ENCODE measurements at places on chromosomes 5 and 9.

DNA sequence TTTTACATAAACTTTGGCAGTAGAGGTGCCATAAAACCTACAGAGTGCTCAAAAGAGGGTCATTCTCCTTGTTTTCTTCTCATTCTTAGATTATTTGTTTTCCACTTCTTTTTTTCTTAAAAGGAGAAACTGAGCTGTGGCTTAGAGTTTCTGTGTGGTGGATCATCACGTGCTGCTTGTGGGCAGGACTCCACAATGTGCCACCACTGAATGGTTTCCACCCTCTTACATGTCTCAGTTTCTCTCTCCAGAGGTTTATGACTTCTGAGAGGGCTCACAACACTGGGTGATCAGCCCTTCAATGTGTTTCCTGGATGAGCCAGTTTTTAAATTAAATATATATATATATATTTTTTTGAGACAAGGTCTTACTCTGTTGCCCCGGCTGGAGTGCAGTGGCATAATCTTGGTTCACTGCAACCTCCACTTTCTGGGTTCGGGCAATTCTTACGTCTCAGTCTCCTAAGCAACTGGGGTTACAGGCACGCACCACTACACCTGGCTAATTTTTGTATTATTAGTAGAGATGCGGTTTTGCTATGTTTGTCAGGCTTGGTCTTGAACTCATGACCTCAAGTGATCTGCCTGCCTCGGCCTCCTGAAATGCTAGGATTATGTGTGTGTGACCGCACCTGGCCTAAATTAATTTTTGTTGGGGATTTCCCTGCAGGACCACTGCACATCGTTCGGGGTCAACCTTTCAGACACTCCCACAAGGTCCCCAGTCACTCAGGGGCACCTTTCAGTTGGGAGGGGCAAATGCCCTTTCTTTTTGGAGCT lies 3.1 kb upstream of the UNC13B start:
- no peak overlapping the region for H3K4me3 ChIP-seq
- peaks cover 4% of the 10 kb centered on the region for H3K4me1 ChIP-seq
- H3K36me3 ChIP-seq: no peaks in the 10 kb centered on the region
- DNase-seq: no peak
- no peaks in the 10 kb centered on the region for H3K27me3 ChIP-seq

DNA sequence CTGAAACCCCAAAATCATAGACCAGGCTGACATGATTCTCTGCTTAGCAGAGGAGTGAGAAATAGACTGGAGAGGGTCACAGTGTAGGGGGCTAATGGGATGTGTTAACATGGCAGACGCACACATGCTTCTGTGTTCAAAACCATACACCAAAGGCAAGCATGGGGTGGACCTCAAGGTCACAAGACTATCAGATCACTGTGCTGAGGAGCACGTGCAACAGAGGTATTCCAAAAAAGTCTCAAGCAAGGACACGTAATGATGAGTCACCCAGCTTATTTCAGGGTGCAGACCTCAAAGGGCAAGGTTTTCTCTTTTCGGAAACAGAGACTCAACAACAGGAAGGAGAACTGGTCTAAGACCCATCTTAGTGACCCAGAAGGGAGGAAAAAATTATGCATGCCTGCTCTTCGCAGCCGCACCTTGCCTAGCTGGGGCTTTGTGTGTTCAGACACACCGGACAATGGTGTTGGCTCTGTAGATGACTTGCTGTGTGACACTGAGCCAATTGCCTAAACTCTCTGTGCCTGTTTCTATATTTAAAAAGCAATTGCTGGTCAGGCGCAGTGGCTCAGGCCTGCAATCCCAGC lies 20.3 kb downstream of the WHRN start:
- no peaks in the 10 kb centered on the region for H3K36me3 ChIP-seq
- no peak for DNase-seq
- H3K4me1 ChIP-seq: no peaks in the 10 kb centered on the region

- H3K27ac ChIP-seq: no peak overlapping the region
- H3K4me3 ChIP-seq: no peak overlapping the region
- no peaks in the 10 kb centered on the region for H3K4me1 ChIP-seq
- no peaks in the 10 kb centered on the region for H3K27me3 ChIP-seq
These were observed 74.0 kb upstream of the PRLR start for GRCh38 chr5:35304291-35304690.

- no peaks in the 10 kb centered on the region for H3K4me1 ChIP-seq
- DNase-seq: no peak
- no peak overlapping the region for H3K27ac ChIP-seq
These were observed 41.7 kb downstream of the B4GALT1 start for GRCh38 chr9:33125461-33125860.

GRCh38 chr9:113687680-113688371 lies 188.3 kb upstream of the ZNF618 start:
- H3K27ac ChIP-seq: no peak overlapping the region
- H3K36me3 ChIP-seq: no peaks in the 10 kb centered on the region
- no peak overlapping the region for H3K4me3 ChIP-seq
- peaks cover 3% of the 10 kb centered on the region for H3K27me3 ChIP-seq
- no peak for DNase-seq

- no peaks in the 10 kb centered on the region for H3K36me3 ChIP-seq
- no peak overlapping the region for H3K4me3 ChIP-seq
- no peaks in the 10 kb centered on the region for H3K27me3 ChIP-seq
- H3K4me1 ChIP-seq: no peaks in the 10 kb centered on the region
- no peak overlapping the region for H3K27ac ChIP-seq
These were observed 100.4 kb upstream of the DAP start for GRCh38 chr5:10861423-10861790.

DNA sequence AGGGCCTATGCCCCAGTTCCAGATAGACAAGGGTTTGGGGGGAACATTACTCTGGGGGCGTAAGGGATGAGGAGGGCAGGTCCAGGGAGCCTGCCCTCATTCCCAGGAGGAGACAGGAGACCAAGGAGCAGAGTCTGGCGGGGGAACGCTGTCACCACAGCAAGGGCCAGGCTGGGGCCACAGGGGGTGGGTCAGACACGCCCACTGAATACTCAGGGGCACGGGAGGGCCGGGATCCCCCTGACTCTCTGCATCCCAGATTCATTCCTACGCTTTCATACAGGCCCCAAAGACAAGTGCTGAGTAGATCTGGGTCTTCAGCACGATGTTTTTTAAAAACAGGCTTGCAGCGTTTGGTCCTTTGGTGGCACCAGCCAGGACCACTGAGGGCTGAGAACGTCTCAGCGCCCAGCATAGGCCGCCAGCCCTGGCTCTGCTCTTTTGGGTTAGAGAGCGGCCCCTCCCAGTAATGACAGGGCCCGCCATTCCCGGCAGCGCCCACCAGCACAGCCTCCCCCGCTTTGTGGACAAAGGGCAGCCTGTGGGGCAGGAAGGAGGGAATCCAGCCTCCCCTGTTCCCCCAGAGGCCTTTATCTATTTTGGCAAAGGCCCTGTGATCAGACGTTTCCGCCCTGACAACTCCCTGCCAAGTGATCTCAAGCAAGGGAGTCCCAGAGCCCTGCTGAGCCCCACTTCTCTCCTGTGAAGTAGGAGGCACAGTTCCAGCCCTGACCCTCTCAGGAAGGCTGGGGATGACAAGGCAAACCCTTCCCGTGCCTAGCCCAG lies 24.9 kb downstream of the NEK6 start:
- no peak overlapping the region for H3K4me3 ChIP-seq
- H3K27me3 ChIP-seq: no peaks in the 10 kb centered on the region
- no peak for DNase-seq
- H3K27ac ChIP-seq: no peak overlapping the region
- H3K4me1 ChIP-seq: peaks cover 34% of the 10 kb centered on the region
- peaks cover 8% of the 10 kb centered on the region for H3K36me3 ChIP-seq

DNA sequence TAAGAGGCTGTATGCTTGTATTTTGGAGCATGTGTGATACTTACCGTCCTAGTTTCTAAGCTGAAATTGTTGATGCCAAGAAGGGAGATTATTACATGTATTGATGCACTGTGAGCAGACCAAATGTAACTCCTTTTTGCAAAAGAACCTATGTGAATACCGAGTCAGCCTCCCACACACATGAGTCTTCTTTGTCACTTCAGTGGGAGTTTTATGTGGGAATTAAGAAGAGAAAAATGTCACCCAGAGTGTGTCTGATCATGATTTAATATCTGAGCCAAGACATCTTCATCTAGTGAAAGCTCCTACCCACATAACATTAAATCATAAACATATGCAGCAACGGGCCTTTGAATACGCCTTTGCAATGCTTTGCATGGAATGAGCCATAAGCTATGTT lies 380.3 kb upstream of the ACTBL2 start:
- peaks cover 33% of the 10 kb centered on the region for H3K4me1 ChIP-seq
- H3K27me3 ChIP-seq: no peaks in the 10 kb centered on the region
- no peak for DNase-seq

DNA sequence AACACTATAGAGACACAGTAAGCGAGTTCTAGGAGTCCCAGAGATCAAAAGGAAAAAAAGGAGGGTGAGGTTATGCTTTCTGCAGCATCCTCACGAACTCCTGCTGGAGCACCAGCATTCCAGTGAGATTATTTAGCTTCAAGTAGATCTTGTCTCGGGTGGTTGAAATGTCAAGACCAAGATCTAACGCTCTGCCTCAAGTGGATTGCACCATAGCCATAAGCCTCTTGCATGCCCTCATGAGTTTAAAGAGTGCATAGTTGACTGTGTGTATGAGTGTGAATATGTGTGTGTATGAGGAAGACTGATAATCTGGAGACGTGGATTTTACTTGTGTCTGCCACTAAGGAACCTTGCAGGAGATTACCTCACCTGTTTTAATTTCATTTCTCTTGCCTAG lies 335.3 kb upstream of the ADAMTSL1 start:
- no peaks in the 10 kb centered on the region for H3K36me3 ChIP-seq
- H3K4me1 ChIP-seq: no peaks in the 10 kb centered on the region
- no peak overlapping the region for H3K27ac ChIP-seq
- H3K4me3 ChIP-seq: no peak overlapping the region
- no peak for DNase-seq
- H3K27me3 ChIP-seq: no peaks in the 10 kb centered on the region

DNA sequence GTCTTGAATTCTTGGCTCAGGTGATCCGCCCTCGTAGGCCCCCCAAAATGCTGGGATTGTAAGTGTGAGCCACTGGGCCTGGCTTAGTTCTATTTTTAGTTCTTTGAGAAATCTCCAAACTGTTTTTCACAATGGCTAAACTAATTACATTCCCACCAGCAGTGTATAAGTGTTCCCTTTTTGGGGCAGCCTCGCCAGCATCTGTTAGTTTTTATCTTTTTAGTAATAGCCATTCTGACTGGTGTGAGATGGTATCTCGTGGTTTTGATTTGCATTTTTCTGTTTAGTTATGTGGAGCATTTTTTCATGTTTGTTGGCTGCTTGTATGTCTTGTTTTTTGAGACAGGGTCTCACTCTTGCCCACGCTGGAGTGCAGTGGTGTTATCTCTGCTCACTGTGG lies 28.2 kb downstream of the CNOT6 start:
- H3K36me3 ChIP-seq: peaks cover 10% of the 10 kb centered on the region
- DNase-seq: no peak
- peaks cover 9% of the 10 kb centered on the region for H3K4me1 ChIP-seq
- no peak overlapping the region for H3K27ac ChIP-seq
- H3K27me3 ChIP-seq: no peaks in the 10 kb centered on the region

Data from SJCRH30 (cell line).